Pancreas (tissue), 10 donors: ENCODE measurements at places on chromosomes 5 and 9.

- DNase-seq: peak; percentile 90
Observed at GRCh38 chr9:132406554-132407122, at the start of gene TTF1. Gene TTF1, minus strand, starts transcription at chr9:132406840. Its CDS starts 4,019 bp downstream, at chr9:132402821.

GRCh38 chr5:119292701-119293515 lies 62.9 kb upstream of the TNFAIP8 start:
- no peak for DNase-seq

DNA sequence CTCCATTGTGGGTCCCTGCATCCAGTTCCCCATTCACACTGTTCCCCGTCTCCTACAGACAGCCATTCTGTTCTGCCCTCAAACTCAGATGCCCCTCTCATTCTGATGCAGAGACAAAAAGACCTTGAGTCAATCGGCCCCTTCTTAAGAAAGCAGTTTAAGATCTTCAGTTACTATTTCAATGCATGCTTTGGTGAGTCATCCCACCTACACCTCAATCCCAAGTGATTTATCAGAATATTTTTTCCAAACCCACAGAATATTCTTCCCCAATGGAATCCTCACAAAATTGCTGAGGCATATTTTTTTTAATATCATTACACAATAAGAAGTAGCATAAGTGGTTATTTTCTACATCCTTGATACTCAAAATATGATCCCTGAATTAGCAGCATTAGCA lies 92.4 kb upstream of the SLC1A1 start:
- DNase-seq: no peak

GRCh38 chr5:163489055-163489744 lies 16.2 kb upstream of the MAT2B start:
- no peak for DNase-seq

DNA sequence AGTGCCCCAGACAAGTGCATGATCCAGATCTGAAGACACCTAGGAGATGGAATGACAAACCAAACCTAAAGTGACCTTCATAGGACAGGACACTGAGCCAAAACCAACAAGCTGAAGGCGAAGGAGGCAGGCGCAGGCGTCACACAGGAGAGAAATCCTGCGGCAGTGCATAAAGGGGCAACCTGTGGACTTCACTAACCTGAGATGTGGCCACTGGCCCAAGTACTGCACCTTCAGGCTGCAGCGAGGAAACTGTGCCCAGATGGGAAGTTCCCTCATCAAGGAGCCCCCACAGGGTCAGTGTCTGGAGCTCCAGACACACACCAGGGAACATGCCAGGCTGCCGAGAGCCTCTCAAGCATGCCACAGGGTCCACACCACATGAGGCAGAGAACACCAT lies 3.7 kb downstream of the IPPK start:
- no peak for DNase-seq

DNA sequence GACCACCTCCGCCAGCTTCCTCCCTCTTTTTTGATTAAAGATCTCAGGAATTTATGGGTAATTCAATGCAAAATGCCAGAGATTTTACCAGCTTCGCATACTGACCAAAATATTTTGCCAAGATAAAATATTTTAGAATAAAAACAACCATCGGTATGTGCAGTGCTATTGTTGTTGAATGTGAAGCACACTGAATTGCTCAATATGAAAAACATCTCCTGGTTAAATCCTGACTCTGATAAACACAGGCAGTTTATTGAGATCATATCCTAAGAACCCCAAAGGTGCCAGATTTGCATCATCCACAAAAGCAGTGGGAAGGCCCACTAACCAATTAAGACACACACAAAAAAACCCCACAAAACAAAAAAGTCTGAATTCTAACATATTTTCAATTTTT lies 202.4 kb downstream of the GLIS3 start:
- DNase-seq: no peak

DNA sequence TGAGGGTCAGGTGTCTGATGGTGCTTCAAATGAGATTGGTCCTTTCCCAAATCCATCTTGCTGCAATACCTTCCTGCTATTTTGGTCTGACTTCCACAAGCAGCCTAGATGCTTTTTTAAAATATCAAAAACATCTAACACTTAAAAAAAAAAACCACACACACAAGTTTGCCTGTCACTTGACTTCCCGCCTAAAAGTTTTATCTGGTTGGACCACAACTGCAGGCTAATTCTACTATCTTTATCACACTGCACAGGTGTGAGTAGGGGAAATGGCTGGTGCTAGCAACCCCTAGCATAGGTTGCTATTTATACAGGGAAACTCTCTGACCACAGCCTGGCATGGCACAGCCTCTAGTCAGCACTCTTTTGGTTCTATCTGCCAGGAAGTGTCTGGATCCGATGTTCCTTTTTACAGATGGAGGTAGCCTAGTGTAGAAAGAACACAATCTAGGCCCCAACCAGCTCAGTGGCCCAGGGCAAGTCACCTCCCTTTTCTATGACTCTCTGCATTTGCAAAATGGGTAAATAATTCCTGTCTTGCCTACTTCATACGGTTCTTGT lies at the start of gene HEMGN:
Gene HEMGN, minus strand, starts transcription at position 92 of the 564 bp plus-strand sequence. Its CDS starts 36 bp downstream, at position 56.
- DNase-seq: no peak

DNA sequence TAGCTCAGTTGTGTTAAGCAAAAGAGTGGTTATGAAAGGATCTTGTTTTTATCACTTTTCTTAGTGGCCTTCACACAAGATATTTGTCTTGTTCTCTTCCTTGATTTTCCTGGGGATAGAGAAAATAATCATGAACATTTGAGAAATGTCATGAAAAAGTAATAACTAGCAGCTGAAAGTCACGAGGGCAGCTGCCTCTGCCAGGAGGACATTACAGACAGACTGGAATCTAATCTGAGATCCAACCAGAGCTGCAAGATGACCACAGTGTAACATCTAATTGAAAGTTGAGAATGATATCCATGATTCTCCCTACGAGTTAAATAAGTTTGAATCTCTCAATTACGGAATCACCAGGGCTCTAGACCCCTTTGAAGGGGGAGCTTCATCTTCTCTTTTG lies 274.9 kb downstream of the ARHGAP26 start:
- no peak for DNase-seq

DNA sequence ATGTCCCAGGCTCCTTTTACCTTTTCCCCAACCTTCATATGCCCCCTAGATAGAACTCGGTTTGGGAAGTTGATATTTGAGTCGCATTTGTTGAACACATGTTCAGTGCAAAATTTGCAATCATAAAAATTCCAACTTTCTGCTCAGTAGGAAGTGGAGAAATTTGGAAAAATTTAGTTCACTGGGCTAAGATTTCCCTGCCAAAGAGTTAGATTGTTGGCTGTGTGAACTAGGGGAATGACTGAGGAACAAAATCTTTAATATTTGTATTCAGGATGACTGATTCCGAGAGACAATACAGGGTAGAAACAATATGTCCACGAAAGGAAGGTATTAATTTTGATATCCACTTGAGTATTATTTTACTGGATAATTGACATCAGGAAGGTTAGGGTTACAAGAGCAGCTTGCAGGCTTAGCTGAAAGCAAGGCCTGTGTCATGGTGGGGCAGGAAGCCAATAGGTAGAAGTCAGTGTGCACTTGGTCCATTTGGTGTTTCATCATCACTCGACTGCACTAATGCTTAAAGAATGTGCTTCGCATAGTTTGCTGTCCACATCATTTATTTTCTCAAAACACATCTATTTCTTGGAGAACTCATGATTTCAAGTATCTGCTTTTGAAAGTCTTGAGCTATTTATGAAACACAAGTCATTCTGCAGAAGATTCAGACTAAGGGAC lies 59.4 kb upstream of the GNA14 start:
- no peak for DNase-seq

DNA sequence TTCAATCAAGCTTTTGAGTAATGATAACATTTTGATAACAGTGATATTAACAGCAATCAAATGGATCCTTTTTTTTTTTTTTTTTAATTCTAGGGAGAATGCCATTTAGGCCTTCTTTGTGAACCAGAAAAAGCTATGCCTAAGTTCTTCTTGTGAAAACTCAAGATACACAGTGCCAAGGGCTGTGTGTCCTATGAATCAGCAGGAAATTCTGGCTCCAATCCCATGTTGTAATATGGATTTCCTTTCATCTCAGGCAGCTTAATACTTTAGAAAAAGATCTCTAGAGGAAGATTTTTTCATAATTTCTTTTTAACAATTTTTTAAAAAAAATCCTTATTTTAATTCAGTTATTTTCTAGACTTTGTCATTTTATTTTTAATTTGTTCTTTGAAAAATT lies 96.1 kb downstream of the NUDT12 start:
- DNase-seq: no peak

GRCh38 chr5:135100431-135100830 lies 66.4 kb upstream of the PITX1 start:
- DNase-seq: no peak
